ENCODE measurements at places on chromosomes 1 and 21. TPM values are rescaled to one million over a fixed set of nuclear protein-coding genes. Genes with fewer than 3 reads are reported as not detected.

- DNase-seq: no peak
Observed at GRCh38 chr21:38859852-38860251, 54.1 kb downstream of the ETS2 start.

DNA sequence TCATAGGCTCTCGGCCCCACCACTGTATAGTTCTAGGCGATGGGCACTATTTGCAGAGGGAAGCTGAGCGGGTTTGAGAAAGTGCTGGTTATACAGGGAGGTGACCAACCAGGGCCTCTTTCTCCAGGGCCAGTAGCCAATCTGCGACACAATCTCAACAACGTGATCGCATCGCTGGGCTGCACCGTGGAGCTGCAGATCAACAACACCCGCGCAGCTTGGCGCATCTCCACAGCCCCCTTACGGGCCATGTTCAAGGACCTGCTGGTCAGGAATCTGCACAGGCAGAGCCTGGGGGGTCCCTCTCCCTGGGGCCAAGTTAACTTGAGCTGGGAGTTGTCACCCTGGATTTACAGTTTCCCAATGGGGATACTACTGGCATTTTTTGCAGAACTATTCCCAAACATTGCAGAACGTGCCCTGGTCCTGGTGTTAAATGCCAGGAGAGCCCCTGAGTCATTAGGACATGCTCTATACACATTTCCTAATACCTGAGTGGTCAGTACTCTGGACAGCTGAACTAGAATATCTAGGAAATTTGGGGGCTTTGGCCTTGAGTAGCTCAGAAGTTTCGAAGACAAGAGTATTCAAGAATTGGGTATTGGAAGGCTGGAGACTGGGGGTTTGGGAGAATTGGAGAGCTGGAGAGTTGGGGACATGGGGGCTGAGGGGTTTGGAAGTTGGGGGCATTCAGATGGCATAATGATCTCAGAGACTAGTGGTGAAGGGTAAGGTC lies 6.9 kb downstream of the DCST1 start:
- no peak for DNase-seq

- no peak for DNase-seq
Observed at GRCh38 chr21:42959728-42960127, 14.6 kb upstream of the PKNOX1 start.

GRCh38 chr1:45677751-45678245 lies 8.5 kb downstream of the GPBP1L1 start:
- no peak for DNase-seq

DNA sequence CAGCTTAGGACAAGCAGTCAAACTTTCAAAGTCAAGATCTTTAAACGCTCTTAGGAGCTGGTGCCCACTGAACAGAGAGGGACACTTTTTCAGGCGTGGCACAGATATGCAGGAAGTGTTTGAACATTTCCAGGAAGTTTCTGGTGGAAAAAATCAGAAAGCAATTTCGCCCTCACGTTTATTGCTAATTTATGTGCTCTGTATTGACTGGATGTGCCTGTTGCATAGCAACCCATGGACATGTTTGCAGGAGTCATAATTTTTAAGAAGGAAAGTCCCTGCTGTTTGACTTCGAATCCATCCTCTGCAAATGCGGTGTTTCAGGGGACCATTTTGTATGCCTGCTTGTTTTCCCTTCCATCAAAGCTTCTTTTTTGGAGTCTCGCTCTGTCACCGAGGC lies 239.9 kb upstream of the IRF2BP2 start:
- no peak for DNase-seq

CCDC17 gene
- total RNA-seq: 5.9 TPM
